ENCODE measurements at places on chromosomes 12 and 14.

- DNase-seq = no peak
Observed at GRCh38 chr14:99538275-99538674, 57.1 kb downstream of the CCNK start.

DNA sequence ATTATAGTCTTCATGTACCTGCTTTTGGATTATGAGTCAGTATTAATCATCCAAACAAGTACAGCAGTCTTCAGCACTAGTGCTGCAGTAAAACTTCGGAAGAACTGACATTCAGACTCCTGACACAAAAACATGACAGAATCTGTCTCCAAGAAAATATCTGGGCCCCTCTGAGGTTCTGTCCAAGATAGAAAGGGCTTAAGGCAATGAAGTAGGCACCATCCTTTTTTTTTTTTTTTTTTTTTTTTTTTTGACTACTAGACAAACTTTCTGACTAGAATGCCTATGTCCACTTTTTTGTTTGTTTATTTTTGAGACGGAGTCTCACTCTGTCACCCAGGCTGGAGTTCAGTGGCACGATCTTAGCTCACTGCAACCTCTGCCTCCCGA, 112.5 kb downstream of the MED13L start:
- no peak for DNase-seq

DNA sequence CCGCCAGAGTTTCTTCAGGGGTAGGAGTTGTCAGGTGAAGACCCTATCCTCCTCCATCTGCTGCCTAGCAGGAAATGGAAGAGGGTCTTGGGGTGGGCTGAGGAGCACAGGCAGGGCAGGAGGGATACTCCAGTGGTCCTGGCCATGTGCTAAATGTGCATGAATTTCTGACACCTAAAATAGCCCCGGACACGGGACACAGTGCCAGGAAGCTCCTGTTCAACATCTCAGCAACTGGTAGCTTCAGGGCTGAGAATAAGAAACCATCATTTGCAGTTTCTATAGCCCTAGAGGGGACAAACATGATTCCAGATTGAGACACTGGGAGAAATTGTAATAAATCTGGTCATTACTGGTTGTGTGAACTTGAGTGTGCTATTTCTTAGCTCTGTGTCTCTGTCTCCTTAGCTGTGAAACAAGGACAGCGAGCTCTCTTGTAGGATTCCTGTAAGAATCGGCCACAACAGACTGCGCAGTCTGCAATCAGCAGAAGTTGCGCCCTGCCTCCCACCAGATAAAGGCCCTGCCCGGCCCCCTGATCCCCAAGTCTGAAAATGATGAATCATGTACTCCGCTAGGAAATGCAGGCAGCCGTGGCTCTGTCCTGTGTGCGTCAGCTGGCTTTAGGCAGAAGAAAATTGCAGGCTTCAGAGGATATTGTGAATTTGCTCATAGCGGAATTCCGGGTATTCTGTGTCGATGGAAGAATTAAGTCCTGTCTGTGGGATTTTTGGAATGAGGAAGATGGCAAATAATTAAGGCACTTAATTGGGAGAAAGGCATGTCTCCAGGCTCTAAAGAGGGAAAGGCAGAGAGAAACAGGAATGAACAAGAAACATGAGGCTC, 35.2 kb upstream of the MEG3 start:
- DNase-seq = no peak

- no peak for DNase-seq
Observed at GRCh38 chr12:129028844-129029243, 175.6 kb downstream of the GLT1D1 start.

DNA sequence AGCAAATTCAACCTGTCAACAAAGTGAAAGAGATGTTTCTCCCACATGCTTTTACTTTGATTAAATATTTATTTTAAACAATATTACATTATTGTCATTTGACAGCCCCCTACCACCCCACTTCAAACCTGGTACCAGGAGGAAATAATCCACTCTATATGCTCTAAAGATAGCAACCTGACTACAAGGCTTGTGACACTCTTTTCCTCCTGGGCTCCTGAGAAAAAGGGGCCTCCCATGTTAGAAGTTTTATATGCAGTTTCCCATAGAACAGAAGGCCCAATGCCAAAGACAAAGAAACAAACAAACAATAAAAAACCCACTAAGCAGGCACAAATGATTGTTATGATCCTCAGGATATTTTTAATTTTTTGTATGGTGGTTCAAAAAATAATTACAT, 73.6 kb downstream of the RPS29 start:
- no peak for DNase-seq

GRCh38 chr12:61821381-61821780, 438.8 kb upstream of the USP15 start:
- no peak for DNase-seq

DNA sequence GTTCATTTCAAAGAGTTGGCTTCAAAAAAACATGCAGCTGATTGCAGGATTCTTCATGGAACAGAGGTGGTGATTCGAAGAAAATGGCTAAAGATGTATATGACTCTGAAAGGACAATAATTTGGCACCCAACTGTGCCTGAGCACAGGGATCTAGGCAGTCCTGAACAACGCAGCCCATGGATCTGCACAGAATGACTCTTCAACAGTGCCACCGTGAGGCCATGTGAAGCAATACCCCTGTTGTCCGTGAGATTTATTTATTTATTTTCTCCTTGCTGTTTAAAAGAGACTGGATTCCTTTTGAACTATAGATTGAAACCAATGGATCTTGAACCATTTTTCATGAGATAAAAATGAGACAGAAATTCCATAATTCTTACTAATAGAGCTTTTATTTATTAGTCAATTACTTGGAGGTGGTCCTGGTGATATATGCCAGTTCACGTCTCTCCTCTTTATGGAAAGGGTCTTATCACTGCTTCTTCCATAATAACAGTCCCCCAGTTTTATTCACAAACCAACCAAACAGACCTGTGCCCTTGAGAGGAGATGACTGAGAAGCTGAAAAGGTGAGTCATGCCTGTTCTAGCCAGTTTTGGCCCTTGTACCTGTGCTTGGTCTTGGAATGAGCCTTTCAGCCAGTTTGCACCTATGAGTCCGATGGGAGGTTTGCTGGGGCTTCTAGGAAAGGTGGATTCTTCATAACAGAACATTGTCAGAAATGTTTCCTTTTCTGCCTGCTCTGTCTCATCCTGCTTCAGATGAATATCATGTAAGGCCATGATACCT, 1598.3 kb downstream of the AACS start:
- no peak for DNase-seq

- DNase-seq = no peak
Observed at GRCh38 chr12:75735853-75736252, 224.4 kb upstream of the KRR1 start.

GRCh38 chr14:99790978-99791376, 2.2 kb upstream of the EML1 start:
- no peak for DNase-seq

- no peak for DNase-seq
Observed at GRCh38 chr12:2539938-2540337, 254.8 kb upstream of the FKBP4 start.

DNA sequence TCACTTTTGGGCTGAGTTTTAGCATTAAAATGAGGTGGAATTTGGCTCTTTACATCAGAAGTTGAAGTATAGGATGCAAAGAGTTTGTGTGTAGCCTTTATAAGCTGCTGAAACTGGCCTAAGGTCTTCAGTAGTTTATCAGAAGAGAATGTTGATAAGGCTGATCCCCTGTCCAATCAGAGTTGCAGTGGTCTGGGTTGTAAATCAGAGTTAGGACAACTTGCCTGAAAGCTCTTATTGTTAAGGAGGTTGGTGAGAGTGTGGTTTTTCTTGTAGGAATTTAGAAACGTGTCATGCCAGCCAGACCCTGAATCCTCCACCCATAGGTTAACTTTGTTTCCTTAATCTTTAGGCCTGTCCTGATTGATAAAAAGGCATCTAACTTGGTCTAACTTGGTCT, 143.5 kb downstream of the ST8SIA1 start:
- DNase-seq = no peak

DNA sequence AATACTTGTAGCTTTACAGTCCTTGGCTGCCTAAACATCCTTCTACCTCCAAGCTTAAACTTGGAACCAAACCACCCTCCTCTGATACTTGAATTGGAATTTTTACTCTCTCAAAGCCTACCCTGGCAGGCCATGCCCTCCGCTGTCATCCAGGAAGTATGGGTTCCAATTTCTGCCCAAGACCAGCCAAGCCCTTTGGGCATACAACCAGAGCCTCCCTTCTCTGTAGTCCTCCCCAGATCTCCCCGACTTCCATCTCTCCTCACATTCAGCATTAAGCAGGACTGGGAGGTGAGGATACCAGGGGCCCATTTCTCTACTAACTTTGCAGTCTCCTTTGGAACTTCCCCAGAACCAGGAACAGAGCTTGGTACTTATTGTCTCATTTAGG, 369 bp upstream of the DHH start:
- DNase-seq = no peak

DNA sequence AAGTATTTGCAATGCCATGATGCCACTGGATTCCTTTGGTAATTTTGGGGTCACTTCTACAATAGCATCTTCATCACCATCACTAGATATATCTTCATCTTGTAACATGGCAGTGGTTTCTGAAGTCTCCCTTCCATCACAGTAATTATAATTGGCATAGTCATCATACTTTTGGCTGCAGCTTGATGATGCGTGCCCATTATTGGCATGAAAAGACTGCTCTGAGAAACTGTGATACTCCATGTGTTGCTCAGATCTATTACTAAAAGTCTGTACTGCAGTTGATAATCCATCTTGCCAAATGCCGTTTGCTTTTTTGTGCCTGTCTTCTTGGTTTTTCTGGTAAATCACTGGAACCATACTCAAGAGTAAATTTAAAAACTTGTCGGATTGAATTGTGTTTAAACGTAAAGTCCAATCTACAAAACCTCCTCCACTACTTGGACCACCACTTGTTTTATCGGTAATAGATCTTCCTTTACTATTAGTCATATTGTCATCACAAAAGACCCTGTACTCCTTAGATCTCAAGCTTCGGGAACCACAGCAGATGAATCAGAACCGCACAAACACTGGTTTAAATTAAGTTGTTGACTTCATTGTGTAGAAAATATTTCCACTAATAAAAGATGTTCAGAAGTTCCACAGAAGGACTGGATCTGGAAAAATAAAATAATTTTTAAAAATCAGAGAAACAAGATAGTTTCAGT, 29.9 kb downstream of the SLC41A2 start:
- no peak for DNase-seq

GRCh38 chr12:53938326-53939140, at the start of gene HOXC13:
TSS of gene HOXC13 (plus strand) at chr12:53938831. CDS start at chr12:53938907, 76 bp downstream.
- DNase-seq = no peak

DNA sequence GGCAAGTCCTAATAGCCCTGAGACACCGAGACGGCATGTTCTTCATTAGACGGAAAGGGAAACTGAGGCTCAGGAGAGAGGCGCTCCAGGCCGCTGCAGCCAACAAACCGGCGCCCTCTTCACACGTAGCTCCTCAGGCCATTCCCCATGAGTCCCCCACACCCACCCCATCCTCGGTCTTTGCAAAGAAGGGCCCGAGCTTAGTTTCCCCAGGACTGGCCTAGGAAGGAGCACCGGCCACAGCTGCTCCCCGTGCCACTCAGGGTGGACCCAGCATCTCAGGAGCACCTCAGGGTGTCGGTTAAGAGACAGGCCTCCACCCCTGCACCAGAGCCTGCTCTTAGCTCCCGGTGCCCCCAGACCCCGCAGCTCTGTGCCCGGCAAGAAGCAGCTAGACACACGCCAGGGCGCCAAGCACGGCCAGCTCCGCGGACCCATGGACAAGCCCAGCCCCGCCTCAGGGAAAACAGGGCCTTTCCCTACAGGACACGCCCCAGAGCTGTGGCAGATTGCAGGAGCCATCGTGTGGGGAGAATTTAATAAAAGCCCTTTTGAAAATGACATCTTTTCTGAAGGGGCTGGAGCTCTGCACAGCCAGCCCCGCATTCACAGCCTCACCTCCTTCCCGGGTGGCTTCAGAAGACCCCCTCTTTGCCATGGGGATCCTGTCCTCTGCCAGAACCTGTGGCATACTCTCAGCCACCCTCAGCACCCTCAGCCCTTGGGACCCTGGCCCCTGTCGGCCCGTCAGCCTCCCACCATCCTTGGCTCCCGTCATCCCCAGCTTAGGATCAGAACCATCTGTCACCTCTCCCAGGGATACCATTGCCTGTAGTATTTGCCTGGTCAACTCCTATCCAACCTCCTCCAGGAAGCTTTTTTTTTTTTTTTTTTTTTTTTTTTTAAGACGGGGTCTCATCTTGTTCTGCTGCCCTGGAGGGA, 59.7 kb downstream of the LGMN start:
- no peak for DNase-seq

DNA sequence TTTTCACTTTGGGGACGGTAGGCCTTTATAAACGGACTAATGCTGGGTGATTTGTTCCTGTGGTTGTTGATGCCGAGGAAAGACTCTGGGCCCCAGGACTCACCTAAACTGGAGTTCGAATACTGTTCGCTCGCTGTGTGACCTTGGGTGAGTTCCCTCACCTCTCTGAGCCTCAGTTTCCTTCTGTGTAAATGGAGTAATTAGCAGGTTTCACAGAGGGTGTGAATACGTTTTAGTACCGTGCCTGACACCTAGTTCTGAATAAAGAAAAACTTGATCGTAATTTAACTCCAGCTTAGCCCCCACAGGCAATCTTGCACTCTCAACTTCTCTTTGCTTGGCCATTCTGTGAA, 505 bp downstream of the UBE3B start:
- DNase-seq = no peak

DNA sequence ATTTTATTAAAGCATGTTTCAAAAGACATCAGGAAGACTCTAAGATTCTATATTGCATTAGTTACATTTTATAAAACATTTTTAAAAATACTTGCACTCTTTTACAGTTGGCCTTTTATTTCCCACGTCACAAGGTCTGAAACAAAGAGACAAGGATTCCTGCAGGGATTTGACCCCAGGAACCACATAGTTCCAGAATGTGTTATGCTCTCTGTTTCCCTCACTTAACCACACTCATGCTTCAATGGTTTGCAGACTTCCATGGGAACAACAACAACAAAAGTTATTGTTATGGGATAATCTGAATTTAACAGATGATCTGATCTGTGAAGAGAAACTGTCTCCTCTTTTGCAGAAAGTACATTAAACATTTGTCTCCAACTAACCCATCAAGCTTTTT, 104.3 kb upstream of the PPFIA2 start:
- DNase-seq = no peak

DNA sequence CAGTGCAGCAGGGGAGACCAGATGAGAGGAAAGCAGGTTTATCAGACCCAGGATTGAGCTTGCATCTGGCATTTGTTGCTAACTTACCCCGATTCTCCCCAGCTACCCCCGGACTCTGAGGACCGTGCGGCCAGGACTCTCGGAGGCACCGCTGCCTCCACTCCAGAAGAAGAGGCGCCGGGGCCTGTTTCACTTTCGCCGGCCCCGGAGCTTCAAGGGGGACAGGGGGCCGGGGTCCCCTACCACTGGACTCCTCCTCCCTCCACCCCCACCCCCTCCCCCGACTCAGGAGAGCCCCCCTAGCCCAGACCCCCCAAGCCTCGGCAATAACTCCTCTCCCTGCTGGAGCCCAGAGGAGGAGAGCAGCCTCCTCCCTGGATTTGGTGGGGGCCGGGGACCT, 6.5 kb upstream of the CPNE6 start:
- DNase-seq = no peak

DNA sequence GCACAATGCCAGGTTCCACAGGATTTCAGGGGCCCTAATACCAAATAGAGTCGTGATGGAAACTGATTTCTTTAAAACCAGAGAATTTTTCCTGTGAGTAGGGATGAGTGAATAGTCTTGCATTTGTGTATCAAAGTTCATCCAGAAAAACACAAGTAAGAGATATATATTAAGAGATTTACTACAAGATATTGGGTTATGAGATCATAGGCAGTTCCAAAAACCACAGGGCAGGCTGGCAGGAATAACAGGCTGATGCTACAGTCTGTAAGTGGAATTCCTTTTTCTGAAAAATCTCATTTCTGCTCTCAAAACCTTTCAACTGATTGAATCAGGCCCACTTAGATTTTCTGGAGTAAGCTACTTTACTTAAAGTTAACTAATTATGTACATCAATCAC, 1756.2 kb upstream of the SEL1L start:
- DNase-seq = no peak
